HT-29 (cell line): ENCODE measurements at places on chromosomes 7 and 10. TPM values are rescaled to one million over a fixed set of nuclear protein-coding genes. Genes with fewer than 3 reads are reported as not detected.

Gene CTTNBP2
- total RNA-seq: 1.0 and 1.1 TPM in 2 replicates

GRCh38 chr10:75858339-75858738 is 426.9 kb downstream of the LRMDA start:
- DNase-seq: no peak

- DNase-seq: no peak
Observed at GRCh38 chr10:48216744-48217143, 57.8 kb downstream of the FRMPD2 start.

GRCh38 chr7:140005341-140005740 is 57.4 kb downstream of the PARP12 start:
- no peak for DNase-seq

DNA sequence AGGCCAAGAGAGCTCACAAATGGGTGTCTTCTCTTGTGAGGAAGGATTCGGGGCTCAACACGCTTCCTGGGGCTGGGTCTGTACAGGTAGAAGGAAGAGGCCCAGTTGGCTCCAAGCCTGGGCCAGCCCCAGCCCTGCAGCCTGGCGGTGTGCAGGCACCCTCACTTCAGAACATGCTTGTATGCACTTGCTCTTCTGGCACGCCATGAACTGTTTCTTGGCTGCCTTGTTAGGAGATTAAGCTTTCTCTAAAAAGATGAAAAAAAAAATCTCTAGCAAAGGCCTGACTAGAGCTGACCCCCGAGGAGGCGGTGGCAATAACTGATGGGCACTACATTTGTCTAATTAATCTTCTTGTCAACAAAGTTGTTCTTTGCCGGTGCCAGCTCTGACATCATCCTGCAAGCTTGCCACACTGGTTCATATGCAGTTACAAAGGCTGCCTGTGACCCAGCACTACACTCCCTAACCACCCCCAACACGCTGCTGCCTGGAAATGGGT is 94.7 kb downstream of the WDR11 start:
- peak; percentile 79 for DNase-seq

DNA sequence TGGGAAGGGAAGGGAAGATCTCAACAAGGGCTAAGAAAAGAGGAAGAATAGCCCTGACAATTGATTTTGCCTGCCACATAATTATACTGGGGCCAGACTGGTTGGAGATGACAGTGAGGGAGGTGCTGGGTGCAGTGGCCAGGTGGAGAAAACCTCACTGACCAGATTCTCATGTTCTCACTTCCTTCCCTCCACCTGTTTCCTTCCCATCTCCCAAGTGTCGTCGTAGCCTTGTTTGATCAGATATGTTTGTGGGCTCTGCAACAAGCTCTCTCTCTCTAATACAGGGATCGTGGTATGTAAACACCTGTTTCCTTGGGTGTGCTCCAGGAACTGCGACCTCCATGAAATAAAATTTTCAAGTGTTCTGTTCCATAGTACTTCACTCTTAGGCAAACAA is 60.2 kb downstream of the VCL start:
- DNase-seq: peak; percentile 65

- DNase-seq: no peak
Observed at GRCh38 chr10:53115660-53116059, 343.1 kb upstream of the MBL2 start.

DNA sequence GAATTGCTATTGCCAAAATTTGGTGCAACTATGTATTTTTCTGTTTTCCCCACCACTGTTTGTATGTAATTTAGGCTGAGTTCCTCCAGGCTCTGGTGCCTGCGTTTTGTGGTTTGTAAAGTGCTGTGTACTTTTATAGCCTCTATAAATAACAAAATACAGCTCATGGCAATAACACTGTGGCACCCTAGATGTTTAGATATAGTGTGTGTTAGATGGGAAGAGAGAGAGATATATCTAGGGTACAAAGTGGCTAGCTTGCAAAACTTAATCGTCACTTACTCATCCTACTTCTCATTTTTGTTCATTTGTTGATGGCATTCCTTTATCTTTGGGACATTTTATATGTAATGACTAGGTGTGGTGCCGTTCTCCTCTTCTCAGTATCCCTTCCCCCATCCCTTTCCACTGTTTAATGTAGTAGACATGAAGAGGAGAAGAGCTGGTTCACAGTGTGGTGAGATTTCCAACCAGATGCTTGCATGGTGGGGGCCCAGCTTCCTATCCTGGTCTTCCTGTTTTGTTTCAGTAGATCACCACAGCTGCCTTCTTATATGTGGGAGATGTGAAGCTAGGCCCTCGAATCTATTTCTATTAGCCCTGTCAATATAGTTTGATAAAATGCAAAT is 115.0 kb downstream of the SND1 start:
- no peak for DNase-seq

DNA sequence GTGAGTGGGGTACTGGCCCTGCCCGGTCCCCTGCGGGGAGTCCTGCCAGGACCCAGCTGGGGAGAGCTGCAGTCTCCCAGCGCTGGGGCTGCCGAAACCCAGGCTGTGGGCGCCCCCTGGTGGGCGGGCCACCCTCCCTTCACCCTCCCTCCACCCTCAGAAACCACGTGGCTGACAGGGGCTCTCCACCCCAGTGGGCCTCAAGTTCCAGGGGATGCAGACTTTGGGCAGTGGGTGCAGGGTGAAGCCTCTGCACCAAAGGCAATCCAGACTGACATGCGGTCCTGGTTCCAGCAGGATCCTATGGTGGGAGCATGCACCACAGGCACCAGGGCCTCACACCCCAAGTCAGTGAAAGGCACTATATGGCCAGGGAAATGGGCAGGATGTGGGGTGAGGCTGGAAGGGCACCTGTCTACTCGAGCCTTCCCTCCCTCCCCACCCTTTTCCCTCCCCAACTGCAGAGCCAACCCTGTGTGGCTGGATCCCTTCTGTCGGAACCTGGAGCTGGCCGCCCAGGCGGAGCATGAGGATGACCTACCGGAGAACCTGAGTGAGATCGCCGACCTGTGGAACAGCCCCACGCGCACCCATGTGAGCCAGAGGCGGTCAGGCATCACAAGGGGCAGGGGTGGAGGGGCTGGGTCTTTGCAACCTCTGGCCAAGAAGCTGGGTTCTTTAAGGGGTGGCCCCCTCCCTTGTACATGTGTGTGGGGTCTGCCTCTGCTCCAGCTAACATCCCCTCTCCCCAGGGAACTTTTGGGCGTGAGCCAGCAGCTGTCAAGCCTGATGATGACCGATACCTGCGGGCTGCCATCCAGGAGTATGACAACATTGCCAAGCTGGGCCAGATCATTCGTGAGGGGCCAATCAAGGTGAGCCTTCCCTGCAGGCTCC is 38.8 kb downstream of the PSAP start:
- peak; percentile 71 for DNase-seq
